ENCODE measurements at places on chromosomes 16 and 17.

GRCh38 chr17:38739305-38739704 lies 8.8 kb downstream of the PCGF2 start:
- DNase-seq: no peak

DNA sequence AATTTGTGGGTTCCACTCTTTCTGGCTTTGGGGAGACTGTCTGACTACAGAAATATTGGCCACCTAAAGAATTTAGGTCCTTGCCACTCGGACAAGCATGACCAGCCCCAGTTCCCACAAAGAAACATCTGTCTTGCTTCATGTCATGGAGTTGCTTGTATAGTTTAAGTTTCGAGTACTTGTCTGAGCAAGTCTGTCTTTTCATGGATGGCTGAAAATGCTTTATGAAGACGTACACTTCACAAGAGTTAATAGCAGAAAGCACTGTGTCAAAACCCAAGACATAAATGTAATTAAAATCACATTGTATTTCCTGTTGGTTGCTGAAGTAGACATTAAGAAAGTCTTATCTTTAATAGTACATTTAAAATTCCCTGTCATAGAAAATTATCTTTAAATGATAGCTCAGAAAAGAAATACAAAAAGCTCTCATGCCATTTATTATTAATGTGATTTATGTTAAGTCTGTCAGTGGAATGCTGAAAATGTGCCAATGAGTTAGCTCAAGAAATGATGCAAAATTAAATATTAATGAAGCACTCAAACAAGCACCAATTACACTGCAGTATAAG lies 29.8 kb upstream of the XYLT2 start:
- no peak for DNase-seq

DNA sequence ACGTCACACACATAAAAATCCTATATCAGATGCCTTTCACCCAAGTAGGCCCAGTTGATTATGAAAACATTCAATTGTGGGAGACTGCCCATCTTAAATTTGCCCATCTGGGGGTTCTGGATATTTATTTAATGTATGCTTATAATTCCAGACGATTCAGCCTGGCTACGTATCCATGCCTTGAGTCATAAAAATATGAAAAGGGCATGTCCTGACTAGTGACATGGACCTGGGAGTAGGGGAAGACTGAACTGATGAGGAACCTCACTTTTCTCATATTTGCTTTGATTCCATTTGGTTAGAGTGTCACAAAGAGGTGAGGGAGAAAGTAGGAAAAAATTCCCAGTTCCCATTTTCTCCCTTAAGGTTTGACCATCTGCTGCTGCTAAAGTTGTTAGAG lies 122.5 kb upstream of the GNAO1 start:
- no peak for DNase-seq

DNA sequence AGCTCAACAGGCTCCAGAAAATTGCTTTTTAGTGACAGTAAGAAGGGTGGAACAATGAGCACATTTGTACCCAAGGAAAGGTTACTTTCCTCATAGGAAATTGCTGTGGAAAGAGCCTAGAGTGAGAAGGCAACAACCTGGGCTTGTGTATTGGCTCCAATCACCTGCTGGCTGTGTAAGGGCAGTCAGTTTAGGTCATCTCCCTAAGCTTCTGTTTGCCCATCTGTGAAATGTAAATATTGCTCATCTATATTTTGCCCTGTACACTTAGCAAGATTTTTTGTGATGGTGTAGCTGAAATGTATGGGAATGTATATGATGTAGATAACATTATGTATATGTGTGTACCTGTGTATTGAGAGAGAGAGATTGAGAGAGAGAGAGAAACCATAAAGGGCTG lies 225.2 kb upstream of the MPHOSPH6 start:
- DNase-seq: no peak

DNA sequence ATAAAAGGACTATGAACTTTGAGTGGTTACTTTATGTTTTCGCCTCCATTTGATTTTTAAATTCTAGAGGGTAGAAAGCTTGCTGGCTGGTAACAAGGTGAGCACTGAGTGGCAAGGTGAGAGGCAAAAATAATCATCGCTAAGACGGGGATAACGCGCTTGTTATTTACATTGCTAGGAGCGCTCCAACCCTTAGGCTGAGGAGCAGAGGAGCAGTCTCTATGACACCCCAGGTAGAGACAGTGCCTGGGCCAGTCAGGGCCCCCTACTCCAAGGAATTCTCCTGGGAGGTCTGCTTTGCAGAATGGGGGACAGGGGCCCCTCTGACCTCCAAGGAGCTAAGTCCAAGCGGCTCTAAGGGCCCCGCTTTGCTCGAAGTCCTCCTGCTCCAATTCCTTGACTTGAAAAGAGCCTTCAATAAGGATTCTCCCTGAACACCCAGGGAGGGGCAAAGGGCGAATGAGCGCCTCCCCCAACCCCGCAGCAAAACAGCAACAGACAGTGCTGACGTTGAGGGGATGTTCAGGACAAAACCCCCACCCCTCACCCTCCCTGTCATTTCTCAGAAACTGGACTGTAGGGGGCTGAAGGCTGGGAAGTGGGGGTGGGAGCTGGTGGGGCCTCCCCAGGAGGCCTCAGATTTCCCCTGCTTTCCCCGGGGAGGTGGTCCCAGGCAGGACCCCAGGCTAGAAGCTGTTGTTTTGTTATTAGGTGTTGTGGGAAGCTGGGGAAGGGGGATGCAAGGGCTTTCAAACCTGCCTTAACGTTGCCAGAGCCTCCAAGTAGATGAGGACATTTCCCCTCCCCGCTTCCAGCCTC lies 10.2 kb upstream of the FOXF1 start:
- no peak for DNase-seq

GRCh38 chr17:58913552-58913951 lies 157.9 kb downstream of the PPM1E start:
- no peak for DNase-seq

GRCh38 chr17:29642171-29642611 lies 19.5 kb upstream of the CORO6 start:
- DNase-seq: no peak

GRCh38 chr17:27518545-27519521 lies 62.6 kb downstream of the KSR1 start:
- DNase-seq: no peak

DNA sequence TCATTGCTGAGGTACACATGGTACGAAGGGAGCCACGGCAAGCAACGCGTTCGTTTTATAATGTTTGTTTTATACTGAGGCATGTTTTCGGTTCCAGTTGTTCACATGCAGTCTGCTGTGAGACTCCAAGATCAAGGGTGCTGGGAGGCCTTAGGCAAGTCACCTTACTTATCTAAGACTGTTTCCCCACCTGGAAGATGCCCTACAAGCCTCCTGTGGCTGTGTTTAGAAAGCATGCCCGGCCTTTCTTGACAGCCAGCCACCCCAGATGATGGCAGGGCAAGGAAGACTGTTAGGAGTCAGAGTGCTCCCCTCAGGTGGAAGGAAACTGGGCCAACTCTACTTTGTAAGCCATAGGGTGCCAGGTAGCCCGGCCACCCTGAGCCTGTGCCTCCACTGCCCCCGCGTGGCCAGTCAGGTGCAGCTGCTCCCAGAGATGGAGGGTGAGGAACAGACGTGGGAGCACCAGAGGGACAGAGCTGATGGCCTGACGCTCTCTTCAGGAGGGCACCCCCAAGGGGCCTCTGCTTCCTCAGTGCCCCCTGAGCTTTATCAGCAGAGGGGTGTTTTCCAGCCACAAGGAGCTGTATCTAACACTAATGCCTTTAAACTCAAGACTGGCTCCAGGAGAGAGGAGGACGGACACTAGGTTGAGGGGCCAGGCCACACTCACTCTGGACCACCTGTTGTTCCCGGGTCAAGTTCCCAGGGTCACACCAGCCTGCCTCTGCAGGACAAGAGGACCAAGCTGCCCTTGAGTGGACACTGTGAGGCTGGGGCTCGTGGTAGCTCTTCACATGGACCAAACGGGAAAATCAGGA lies 5.4 kb downstream of the NAT9 start:
- DNase-seq: no peak

DNA sequence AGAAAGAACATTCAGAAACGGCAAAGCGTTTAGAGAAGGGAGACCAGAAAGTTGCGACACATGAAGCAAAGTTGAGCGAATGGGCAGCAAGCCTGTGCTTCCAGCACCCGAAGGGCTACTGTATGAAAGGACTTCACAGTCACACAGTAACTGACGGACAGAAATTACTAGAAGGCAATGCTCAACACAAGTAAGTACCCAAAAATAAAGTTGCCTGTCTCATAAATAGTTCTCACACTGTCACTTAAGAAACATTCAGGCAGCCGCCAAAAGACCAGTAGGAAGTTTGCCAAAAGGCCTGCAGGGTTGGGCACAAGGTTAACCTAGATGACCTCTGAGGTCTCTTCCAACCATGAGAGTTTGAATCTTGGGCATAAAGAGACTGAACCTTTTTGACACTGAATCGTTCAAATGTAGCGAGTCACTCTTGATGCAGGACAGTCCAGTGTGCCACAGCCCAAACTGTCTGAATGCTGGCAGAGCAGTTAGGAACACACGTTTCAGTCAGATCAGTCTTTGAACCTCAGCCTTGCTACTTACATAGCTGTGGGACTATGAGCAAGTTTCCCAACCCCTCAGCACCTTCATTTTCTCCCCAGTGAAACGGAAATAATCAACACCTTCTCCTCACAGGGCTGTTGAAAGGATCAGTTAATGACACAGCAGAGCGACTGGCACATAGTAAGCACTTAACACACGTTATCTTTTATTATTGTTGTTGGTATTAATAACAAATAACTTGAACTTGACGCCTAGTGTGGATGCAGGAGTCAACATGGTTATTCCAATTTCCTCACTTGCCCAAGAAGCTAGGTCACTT lies 10.4 kb downstream of the NCBP3 start:
- no peak for DNase-seq

GRCh38 chr16:12557786-12558185 lies 245.9 kb downstream of the CPPED1 start:
- DNase-seq: no peak

DNA sequence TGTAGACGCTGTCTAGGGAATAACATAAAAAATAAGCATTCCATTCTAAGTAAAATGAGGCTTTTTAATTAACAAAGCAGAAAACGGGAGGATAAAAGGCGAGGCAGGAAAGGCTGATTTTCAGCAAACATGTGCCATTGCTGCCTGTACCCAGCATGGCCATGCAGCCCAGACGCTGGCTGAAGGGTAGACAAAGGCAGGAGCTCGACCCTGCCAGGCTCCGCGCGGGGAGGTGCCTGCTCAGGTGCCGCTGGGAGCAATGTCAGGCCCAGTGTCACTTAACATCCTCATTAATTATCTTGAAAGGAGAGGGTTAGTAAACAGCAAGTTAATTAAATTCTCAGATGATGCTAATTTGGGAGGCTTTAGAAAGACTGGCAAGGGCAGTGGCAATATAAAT lies 136.0 kb downstream of the ZFHX3 start:
- no peak for DNase-seq

DNA sequence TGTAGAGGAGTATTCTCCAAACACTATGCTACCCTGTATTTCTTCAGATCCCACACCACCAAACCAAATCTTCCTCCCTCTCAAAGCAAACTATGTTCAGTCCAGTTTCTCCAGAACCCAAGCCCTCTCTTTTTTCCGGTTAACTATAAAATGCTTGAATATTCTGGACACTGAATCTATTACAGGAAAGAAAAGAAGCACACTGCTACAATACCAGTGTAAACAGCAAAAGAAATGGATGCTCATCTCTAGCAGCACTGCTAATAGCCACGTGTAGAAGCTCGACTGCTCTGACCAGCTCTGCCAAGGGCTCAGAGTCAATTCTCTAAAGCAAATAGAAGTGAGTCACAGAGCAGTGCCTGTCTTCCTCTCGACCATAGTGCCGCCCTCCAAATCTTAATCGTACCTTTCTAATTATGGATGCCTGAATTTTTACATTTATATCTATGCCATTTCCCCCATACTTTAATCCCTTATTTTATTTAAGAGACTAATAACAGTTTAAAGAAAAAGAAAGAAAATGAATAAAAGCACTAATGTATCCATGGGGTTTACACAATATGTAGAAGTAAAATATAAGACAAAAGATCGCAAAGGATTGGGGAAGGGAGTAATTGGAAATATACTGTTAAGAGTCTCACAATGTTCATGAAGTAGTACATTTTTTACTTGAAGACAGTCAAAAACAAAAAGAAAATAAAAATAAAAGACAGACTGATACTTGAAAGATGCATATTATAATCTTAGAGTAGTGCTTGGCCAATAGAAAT lies 154.5 kb downstream of the PARN start:
- no peak for DNase-seq

DNA sequence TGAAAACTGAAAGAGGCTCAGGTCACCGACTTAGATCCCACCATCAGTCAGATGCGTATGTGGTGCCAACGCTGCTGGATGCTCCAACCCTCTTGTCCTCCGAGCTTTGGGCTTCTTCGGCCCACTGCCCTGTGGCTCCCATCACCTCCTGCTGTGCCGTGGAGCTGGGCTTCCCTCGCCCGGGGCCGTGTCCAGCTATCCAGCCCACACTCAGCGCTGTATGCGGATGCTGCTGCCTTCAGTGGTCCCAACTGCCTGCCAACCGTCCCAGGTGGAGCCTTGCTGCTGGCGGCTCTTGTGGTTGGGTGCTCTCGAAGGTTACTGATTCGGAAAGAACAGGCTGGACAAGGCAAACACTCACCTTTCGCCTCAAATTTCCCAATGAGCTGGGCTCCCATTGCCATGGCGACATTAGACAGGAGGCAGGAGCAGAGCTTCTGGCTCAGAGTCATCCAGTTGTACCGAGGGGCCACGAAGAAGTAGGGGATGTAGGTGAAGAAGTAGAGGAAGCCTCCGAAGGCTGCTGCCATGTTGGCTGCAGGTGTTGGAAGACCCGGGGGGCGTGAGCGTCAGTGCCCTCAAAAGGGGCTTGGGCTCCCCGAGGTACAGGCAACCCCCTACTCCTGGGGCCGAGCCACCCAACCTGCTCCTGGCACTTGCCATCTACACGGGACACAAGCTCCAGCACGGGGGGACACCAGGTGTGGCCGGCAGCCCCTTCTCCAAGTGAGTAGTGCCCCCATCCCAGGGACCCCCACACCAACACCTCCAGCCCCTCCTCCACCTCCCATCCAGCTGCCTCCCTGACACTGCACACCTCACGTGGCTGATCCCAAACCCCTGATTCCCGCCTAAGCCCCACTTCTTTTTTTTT lies 32.2 kb downstream of the ABCA3 start:
- no peak for DNase-seq

GRCh38 chr17:63647065-63647725 lies 25.0 kb downstream of the MAP3K3 start:
- DNase-seq: no peak

DNA sequence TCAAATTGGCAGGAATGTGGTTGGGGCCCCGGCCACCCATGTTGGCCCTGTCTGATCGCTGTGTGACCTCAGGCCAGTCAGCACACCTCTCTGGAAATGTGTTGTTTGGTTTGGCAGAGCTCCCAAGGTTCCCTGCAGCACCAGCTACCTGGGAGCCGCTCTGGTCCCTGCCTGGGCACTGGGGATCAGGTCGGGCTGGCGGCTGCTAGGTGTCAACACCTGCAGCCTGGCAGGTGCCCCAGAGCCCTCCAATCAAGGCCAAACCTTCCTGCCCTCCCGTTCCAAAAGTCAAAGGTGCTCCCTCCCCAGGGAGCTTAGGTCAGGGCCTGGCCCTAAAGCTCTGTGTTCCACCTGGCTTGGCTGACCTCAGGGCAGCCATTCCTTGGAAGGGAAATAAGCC lies 55.9 kb downstream of the ZDHHC7 start:
- no peak for DNase-seq

Data from cortex of kidney (tissue), 1 donor.